HAP-1 (cell line): ENCODE measurements at places on chromosomes 3 and 15.
A peak's percentile ranks its signal among the peaks of the same experiment; 100 is the strongest.

DNA sequence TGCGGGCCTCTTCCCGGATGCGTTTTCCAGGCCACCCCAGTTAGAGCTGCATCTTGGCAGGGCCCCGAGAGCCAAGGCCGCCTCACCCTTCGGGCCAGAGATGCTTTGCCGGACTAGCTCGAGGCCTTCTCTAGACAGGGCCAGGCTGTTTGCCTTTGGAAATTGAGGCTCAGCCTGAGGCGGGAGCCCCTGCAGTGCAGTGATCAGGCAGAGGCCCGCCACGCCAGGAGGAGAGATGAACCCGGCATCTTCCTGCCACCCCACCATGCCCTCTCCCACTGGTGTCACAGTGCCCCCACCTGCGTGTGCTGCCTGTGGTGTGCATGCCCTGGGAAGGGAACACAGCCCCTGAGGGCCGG, 8.9 kb upstream of the ROPN1B start:
- DNase-seq: no peak

DNA sequence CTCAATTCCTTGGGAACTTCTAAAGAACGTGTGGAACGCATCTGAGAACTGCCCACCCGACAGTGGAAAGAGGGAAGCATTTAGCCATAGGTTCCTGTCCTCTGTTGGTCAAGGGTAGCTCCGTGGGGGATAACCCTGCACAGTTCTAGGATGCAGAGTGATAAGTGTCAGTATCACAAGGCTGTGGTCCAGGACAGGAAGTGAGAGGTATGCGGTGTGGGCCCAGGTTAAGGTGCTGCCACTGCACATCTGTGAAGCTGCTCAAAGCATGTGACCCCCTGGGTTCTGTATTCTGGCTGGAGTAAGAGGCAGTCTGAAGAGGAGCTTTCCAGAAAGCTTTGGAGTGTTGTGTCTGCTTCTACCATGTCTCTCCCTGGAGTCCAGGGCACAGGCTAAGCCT, 51.7 kb upstream of the HES1 start:
- no peak for DNase-seq

GRCh38 chr3:167941234-167941995, 154.3 kb downstream of the GOLIM4 start:
- no peak for DNase-seq

GRCh38 chr3:115787818-115788217, 164.5 kb downstream of the GAP43 start:
- DNase-seq: no peak

- DNase-seq: no peak
These were observed 38.7 kb upstream of the PTPN23 start for GRCh38 chr3:47342151-47342550.

DNA sequence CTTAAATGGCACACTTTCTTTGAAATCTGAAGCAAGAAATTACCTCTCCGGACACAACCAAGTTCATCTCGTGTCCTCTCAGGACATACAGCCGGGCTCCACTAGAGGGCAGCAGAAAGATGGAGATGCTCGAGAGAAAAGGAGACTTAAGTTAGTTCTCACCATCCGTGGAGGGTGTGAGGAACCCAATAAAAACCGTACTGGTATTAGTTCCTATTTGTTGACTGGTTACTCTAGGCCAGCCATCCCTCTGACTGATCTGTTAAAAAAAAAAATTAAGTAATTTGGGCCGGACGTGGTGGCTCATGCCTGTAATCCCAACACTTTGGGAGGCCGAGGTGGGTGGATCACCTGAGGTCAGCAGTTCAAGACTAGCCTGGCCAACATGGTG, 7.9 kb upstream of the CYP11A1 start:
- peak; percentile 97 for DNase-seq

DNA sequence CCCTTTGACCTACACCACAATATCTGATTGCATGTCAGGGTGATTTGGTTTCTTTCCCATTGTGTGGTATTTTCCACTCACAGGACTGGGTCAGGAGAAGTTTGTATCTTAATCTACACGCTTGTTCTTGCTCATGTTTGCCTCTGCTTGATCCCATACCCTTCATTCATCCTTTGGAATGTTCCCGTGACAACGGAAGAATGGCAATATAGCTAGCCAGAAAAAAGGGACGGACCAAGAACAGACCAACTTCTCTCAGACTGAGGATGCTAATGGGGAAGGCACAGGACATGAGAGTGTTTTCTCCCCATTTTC, 7.8 kb upstream of the THSD4 start:
- DNase-seq: no peak
